ENCODE measurements at places on chromosomes 12 and 14.

GRCh38 chr12:47577206-47577989 is 128.4 kb downstream of the RPAP3 start:
- DNase-seq: no peak

DNA sequence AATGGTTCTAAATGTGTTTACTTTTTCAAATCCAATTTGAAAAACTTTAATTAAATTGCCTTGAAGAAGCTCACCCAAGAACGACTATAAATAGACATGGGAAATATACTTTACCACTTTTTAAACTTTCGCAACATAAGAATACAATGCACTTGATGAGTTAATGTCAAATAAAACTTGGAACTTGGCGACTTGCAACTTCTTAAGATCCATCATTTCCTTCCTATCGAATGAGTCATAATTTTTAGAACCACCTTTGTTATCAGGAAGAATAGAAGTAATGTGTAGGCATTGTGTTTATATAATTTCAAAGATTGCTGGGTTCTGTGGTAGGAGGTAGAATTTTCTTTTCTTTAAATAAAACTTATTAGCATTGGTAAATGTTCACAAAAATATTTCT is 1417.4 kb upstream of the FLRT2 start:
- no peak for DNase-seq

DNA sequence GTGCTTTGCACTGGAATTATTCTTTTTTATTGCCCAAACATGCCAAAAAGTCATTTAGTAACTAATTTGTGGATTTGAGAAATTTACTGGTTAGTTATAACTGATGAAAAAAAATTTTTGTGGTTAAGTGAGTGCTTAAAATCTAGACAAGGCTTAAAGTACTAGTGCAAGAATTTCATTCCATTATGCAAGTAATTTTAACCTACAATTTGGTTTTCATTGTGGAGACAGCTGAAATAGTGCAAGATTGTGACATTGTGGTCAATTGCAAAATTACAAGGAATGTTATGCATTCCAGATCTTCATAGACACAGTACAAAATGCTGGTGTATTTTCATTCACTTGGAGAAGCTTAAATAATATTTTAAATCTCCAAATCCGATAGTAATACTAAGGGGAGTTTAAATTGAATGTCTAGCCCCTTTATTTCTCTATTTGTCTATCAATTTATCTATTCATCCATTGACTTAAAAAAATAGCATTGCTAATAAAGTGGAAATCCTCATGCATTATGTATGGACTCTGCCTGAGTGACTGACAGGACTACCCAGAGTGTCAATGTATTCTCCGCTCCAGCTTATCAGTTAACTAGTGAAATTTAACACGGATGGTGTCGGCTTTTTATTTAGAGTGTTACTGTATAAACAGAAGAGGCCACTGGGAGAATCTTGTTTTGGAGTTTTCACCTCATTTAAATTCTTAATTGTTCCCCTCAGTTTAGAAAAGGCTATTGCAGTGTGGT is 125.9 kb downstream of the ALX1 start:
- DNase-seq: no peak

DNA sequence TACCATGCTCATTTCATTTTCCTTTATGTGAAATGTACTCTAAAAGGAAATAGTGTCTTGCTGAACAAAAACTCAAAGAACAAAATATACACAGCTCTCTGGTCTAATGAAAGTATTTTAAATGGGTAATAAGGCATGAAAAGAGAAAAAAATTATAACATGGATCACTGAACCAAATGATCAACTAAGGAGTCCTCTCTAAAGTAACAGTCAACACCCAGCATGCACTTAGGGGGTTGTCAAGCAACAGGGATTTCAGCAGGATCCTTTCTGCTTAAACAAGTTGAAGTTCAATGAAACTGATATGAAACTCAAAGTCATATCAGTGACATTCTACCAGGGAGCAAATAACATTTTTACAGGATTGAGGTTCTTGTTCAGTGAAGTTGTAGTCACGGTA is 398.8 kb downstream of the SEC23A start:
- DNase-seq: no peak

DNA sequence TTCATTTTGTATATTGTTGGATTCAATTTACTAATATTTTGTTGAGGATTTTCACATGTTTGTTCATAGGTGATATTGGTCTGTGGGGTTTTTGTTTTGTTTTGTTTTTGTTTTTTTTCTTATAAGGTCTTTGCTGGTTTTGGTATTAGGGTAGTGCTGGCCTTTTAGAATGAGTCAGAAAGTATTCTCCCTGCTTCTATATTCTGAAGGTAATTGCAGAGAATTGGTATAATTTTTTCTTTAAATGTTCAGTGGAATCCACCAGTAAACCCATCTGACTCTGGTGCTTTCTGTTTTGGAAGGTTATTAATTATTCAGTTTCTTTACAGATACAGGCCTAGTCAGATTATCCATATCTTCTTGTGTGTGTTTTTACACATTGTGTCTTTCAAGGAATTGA is 8.9 kb downstream of the TOGARAM1 start:
- DNase-seq: no peak

- DNase-seq: peak; percentile 36
Measured at GRCh38 chr14:23327947-23328744, 6.9 kb downstream of the PABPN1 start.

DNA sequence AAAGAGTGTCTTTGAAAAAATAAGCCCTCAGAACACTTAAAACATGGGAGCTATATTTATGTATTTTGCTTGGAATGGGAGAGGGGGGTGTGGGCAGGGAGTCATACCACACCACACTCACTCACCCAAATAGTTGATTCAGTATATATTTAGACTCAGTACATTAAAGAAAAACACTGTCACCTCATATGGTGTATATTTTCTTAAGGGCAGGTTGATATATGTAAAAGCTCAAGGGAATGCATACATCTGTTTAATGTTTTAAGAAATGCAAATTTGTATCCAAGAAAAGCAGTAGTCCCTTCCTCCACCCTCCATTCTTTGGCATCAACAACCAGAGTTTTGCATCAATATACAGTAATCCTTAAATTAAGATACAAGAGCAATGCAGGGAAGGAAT is 1.4 kb downstream of the NFYB start:
- no peak for DNase-seq

DNA sequence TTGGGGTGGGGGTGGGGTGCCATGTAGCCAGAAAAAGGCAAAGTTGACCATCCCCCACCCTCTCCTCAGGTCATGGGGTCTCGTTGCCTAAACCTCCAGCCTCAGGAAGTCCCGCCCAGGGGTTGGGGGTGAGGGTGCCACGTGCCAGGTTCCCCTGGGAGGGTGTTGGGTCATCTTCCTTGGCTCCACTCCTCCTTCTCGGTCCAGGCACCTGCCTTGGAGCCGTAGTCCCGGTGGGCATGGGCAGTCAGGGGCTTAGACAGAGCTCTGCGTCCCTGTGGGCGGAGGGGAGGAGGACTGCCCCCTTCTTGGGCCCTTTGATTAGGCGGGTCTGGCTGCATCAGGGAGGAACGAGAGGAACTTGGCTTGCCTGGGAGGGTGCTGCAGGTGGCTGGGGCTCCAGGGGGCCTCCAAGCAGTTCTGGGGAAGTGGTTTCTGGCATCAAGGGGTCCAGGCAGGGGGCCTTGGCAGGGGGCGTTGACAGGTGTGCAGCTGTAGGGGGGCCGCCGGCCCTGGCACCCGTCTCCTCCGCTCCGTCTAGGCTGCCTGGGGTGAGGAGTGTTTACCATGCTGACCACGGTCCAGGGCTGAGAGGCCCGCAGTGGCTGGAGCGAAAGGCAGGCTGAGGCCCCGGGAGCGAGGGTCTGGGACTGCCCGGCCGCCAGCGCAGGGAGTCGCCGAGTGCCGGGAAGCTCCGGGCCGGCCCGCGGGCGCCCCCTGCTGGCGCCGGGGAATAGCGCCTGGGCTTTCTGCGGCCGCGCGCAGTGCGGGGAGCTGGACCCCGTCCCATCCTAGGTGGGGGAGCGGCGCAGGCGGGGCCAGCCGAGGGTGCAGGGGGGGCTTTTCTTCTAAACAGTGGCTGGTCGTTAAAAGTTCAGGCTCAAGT is 7.9 kb downstream of the SETD1B start:
- peak; percentile 57 for DNase-seq

DNA sequence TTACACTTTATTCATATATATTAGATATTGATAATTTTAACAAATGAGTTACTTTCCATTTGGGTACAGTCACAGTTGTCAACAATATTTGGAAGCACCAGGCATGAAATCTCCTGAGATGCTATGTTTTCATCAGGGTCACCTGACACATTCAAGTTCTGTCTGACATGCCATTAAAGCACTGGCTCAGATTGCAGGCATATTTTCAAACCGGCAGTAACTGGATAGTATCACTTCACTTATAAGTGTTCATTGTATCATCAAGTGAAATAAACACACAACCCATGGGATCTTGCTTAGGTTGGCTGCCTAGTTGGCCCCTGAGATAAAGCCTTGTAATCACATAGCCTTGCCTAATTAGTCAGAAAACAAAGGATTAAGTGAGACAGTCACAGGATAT is 4.8 kb downstream of the IFNG start:
- no peak for DNase-seq

GRCh38 chr12:88627501-88627900 is 47.2 kb upstream of the KITLG start:
- DNase-seq: no peak

DNA sequence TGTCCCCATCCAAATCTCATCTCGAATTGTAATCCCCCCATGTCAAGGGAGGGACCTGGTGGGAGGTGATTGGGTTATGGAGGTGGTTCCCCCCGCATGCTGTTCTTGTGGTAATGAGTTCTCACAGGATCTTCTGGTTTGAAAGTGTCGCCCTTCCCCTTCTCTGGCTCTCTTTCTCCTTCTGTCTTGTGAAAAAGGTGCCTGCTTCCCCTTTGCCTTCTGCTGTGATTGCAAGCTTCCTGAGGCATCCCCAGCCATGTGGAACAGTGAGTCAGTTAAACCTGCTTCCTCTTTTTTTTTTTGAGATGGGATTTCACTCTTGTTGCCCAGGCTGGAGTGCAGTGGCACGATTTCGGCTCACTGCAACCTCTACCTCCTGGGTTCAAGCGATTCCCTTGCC is 104.0 kb downstream of the CCDC91 start:
- DNase-seq: no peak

DNA sequence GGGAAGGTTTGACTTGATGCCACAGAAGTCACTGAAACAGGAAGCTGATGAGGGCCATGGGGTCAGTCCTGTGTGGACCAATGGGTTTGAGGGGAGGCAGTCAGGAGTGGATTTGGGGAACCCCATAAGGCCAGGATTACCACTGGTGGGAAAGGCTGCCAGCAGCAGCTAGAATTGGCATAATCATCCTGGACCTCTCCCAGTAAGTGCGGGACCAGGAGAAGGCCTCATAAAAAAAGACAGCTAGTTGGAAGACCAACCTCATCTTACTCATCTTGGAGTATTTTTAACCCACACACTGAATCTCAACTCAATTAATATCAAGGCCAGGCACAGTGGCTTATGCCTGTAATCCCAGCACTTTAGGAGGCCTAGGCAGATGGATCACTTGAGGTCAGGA is 22.7 kb downstream of the TBX3 start:
- DNase-seq: no peak

- no peak for DNase-seq
Measured at GRCh38 chr12:106289196-106289681, 13.3 kb upstream of the TCP11L2 start.

DNA sequence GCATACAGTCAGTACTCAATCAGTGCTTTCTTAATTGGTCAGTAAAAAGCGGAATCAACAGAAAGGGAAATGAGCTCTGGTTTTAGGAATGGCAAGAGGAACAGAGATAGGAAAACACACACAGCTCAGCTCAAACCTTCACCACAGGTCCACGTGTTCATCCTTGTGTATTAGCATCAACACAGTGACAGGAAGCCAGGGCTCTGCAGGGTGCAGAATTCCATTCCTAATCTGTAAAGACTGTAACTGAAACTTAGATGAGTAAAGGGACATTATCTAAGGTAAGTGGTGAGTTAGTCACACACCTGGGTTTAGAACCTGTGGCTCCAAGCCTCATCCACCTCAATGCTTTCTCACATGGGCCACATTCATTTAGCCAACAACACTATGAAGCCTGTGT is 1242.2 kb upstream of the TMEM132C start:
- DNase-seq: no peak

GRCh38 chr12:123741937-123742572 is 20.0 kb upstream of the DNAH10 start:
- no peak for DNase-seq

GRCh38 chr12:44294649-44295048 is 458.8 kb downstream of the TMEM117 start:
- DNase-seq: no peak

DNA sequence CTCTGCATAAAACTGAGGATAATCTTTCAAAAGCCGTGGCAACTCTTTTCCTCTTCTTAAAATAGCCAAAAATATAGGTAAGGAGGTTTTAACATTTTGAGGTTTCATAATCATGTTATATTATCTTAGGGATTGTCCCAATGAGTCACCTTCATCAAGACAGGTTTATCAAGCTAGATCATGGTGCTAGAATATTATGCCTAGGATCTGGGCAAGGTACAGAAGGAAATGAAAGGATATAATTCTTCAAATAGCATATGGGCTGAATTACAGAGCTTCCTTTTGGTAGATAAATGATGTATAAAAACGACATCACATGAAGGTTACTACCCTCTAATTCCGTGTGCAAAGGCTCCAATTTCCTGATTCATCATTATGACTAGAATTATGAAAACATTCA is 28.6 kb upstream of the TBC1D15 start:
- no peak for DNase-seq

GRCh38 chr12:5267603-5268423 is 164.1 kb upstream of the NTF3 start:
- DNase-seq: no peak

DNA sequence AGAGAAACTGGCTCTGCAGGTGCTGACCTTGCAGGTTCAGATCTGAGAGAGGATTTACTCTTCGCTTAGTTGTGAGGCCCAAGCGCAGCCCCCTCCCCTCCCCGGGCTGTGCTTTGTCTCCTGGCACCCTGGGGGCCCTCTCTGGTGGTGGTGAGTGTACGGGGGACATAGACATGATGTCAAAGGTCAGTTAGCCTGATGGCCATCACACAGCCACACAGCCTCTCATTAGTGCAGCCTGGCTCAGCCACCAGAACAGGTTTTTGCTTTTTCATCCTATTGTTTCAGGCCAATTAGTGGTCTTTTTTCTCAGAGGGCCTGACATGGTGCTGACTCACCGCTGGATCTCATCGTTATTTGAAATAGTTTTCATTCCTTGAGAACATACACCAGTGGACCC is 437.9 kb downstream of the AACS start:
- DNase-seq: no peak

DNA sequence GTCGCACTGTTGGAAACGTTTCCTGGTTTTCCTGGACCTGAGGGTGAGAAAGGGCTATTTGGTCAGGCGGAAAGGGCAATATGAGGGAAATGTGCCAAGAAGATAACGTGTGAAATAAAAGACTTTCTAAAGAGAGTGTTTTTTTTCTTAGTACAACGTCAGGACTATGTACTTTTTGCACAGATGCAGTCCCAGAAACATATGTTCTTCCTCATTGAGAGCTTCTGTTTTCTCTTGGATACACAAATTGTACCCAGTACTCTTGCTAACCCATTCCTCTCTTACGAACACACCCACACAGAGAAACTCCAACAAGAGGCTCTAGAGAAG is 669 bp upstream of the PKP2 start:
- no peak for DNase-seq

All from CD4-positive, alpha-beta T cell (primary cell).